ENCODE measurements at places on chromosomes 1 and 21.

DNA sequence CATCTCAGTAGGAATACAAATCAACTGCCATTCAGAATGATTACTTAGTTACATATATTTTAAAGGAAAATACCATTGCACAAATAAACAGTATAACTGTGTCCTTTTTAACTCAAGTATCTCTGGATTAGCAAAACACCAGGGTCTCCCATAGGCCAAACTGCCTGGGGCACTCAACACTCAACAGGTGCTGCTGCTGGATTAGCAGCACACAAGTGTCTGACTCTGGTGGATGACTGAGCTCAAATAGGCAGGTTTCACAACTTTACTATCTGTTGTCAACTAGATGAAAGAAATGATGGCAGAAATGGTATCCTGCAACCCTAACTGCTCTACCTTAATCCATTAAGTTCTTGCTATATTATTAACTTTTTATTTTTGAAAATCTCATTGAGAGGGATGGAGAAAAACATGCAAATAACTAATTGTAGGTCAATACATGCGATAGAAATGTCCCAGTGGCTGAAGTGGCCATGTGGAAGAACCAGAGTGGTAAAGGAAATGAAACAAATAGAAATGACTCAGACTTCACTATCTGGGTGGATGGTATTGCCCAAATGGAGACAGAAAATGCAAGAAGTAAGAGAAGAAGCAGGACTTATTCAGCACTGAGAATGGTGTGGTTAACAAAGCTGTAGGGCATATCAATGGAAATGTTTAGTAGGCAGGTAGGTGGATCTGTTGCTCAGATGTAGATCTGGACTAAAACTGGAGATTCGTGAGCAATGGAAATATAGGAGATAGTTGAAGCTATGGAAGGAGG lies 90.8 kb upstream of the CCDC190 start:
- peak; percentile 34 for DNase-seq

DNA sequence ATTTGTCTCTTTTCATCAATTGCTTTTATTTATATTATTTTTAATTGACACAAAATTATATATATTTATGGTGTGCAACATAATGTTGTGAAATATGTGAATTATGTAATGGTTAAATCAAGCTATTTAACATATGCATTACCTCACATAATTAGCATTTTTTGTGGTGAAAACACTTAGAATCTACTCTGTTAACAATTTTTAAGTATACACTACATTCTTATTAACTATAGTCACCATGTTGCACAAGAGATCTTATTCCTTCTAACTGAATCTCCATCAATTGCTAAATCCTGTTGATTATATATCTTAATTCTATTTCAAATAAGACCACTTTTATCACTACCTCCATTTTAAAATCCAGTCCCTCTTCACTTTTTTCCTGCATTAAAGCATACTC lies 42.5 kb downstream of the PLPPR5 start:
- DNase-seq = peak; percentile 5

DNA sequence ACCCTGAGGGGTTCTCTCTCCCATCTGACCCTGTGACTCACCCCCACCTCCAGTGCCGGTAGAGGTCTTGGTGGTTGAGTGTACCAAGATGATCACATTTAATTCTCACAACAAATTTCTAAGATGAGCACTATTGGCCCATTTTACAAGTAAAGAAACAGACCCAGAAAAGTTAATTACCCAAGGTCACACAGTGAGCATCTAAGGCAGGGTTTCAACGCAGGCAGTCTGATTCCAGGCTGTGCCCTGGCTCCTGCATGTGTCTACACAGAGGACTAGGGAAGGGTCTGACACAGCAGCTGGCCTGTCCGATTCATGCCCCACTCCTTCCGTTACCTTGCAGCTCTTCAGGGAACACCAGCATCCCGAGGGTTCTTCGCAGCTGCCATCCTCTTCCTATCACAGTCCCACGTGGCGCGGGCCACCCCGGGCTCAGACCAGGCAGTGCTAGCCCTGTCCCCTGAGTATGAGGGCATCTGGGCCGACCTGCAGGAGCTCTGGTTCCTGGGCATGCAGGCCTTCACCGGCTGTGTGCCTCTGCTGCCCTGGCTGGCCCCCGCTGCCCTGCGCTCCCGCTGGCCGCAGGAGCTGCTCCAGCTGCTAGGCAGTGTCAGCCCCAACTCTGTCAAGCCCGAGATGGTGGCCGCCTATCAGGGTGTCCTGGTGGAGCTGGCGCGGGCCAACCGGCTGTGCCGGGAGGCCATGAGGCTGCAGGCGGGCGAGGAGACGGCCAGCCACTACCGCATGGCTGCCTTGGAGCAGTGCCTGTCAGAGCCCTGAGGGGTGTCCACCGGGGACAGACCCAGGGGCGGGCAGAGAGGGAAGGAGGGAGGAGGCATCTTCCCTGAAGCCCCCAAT lies 7.5 kb downstream of the NCDN start:
- DNase-seq = no peak

DNA sequence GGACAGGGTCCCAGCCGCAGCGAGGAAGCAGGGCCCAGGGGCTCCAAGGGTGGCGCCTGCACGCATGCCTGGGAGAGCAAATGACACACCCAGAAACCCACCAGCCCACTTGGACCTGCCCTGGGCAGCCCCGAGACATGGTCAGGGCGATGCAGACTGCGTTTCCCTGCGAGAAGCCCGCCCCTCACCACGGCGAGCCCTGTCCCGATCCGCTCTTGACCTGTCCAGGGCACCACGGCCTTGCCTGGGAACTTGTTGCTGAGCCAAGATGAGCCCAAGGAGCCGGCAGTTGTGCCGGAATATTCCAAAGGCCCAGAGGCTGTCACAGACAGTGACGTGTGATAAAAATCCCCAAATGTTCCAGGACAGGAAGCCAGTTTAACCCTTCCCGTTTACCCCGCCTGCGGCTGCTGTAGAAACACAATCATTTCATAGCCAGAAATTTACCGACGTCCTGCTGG lies 78.1 kb downstream of the SIK1 start:
- DNase-seq = peak; percentile 62

- DNase-seq = no peak
Measured at GRCh38 chr1:110559157-110559556, 40.2 kb upstream of the KCNA10 start.

DNA sequence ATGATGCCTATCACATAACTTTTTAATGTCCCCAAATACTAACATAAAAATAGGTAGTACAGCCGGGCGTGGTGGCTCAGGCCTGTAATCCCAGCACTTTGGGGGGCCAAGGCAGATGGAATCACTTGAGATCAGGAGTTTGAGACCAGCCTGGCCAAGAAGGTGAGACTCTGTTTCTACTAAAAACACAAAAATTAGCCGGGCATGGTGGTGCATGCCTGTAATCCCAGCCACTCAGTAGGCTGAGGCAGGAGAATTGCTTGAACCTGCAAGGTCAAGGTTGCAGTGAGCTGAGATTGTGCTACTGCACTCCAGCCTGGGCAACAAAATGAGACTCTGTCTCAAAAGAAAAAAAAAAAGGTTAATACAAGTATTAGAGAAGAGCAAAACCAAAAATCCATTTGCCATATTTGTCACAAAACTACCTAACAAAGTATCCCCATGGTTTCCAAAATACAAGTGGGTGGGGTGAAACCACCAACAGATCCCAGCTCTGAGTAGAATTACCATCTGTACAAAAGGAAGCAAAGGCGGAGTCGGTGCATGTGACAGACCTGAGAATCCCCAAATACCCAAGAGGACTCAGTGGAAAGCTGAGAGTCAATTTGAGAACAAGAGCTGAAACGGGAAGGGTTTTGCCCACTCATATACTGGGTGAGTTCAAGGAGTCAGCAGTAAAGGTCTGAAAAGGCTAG lies 113.2 kb downstream of the TOMM20 start:
- no peak for DNase-seq

- peak; percentile 17 for DNase-seq
Measured at GRCh38 chr1:3515774-3516480, 61.5 kb downstream of the ARHGEF16 start.

DNA sequence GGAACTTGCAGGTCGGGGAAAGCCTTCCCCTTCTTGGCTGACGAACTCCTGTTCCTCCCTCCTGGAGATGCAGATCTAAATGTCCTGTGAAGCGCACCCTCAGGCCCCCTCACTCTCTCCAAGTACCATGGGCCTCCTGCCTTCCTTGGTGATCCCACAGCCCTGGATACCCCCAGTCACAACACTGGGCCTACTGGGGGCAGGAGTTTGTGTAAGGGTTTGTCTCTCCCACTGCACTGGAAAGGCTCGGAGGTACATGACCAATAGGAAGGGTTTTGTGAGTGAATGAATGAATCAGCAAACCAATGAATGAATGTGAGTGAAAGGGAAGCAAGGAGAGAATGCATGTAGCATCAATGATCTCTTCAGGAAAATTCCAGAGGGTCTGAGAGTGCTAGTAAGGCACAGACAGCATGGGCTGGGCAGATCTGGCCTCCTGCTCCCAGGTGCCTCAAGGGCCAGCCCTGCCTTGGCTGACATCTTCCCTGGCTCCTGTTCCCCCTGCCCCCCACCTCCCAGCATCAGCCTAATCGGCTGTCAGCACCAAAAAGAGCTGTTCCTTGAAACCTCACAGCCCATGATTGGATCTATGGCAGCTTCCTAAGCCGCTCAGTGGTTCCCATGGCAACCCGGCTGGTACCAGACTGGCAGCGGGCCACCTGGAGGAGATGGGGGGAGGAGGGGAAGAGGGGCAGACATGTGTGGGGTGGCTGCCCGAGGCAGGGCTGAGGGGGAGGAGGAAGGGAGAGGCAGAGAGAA lies 95.8 kb downstream of the VWA5B1 start:
- no peak for DNase-seq

- no peak for DNase-seq
Measured at GRCh38 chr1:233575450-233575849, 38.5 kb upstream of the KCNK1 start.

- DNase-seq = no peak
Measured at GRCh38 chr21:38804789-38805327, 871 bp upstream of the ETS2 start.

GRCh38 chr1:64575881-64576676 lies 106.2 kb downstream of the CACHD1 start:
- DNase-seq = no peak

DNA sequence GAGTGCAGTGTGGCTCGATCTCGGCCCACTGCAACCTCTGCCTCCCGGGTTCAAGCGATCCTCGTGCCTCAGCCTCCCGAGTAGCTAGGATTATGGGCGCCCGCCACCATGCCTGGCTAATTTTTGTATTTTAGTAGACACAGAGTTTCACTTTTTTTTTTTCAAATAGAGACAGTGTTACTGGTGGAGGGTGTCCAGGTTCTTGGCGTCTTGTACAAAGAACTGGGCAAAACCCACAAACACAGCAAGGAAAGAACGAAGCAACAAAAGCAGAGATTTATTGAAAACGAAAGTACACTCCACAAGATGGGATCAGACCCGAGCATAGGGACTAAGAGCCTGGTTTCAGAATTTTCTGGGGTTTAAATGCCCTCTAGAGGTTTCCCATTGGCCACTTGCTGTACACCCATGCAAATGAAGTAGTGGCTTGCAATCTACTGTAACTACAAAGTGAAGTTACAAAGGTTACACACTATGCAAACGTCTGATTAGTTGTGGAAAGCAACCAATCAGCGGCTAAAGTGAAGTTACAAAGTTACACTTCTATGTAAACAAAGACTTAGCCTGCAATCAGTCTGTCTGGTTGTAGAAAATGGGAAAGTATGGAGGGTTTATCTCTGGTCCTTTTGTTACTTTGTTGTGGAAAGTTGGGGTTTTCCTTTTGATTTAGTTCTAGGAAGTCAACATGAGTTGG lies 199.1 kb downstream of the DYRK1A start:
- DNase-seq = peak; percentile 21

DNA sequence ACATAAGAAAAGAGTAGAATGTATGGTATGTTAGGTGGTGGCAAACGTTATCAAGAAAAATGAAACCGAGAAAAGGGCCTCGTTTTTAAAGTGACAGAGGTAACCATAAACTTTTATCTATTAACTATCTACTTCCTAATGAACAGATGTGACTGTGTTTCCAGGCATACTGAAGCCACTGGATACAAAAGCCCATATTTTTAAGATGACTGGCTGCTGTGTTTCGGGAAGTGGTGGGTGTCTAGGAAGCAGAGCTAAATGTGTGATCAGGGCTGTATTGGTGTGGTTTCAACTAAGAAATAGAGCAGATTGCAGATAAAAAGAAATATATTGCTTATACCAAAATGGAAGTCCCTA lies 71.8 kb downstream of the CHRM3 start:
- DNase-seq = peak; percentile 1

- DNase-seq = no peak
Measured at GRCh38 chr1:54317084-54317483, 89.1 kb downstream of the SSBP3 start.

DNA sequence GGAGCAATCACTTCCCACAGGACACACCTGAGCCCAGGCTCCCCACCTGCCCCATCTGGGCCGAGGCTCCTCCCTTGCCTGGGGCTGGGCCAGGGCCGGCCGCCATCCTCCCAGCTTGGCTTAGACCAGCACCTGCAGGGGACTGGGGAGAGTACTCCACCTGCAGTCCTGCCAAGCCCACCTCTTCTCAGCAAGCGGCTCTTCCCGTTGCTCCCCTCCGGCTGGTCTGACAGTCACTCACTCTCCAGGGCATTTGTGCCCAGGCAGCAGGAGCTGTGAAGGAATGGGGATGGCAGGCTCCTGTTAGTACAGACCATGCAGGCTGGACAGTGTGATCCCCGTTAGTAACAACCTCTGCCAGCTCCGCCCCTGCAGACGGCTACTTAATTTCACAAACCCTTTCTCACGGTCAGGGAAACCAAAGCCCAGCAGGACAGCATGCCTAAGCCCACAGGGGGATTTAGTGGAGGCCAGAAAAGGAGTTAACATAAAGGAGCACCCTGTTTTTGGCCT lies at the start of gene FYB2:
TSS of gene FYB2 (minus strand) at position 18 of the 513 bp plus-strand sequence. CDS start 114 bp downstream, outside the sequence.
- DNase-seq = no peak

DNA sequence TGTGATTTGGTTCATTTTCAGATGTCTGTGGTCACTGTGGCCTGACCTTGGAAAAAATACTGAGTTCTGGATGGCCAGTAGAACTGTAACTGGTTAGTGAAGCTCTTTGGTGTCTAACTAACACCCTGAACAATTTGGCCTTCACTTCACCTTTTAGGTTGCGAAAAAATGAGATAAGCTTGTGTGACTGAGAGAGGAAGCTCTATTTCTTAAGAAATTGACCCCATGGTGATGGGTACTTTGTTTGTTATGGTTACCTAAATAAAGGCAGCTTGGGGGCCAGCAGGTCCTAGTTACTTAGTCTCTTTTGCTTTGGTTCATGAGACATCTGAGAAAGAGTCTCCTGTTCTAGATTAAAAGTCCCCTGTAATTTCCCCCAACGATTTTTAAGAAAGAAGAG lies 181.6 kb downstream of the ZNF326 start:
- peak; percentile 2 for DNase-seq

- peak; percentile 0 for DNase-seq
Measured at GRCh38 chr1:190373705-190374336, 103.8 kb downstream of the BRINP3 start.
